ENCODE measurements at places on chromosomes 7 and 10.

DNA sequence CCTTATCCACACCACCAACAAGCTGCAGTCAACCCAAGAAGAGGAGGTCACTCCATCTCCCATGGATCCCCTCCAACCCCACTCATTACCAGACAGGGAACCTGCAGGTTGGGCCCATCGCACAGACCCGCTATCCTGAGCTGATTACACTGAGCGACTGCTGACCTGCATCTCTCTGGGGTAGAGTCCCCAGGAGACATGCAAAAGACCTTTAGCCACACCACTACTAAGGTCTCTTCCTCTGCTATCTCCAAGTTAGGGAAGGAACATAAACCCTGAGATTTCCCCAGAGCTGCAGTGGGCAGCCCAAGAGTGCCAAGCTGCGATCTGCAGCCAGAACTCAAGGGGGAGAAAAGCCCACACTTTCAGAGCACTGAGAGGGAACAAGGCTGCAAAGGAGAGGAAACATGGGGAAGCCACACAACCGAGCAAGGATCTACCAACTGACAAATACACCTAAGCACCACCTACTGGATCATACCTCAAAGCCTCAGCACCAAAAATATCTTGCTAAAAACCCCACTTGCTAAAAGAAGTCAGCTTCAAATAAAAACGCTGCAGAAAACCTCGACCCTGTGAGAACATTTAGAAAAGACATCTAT is 298.2 kb downstream of the SORCS1 start:
- no peak for DNase-seq

DNA sequence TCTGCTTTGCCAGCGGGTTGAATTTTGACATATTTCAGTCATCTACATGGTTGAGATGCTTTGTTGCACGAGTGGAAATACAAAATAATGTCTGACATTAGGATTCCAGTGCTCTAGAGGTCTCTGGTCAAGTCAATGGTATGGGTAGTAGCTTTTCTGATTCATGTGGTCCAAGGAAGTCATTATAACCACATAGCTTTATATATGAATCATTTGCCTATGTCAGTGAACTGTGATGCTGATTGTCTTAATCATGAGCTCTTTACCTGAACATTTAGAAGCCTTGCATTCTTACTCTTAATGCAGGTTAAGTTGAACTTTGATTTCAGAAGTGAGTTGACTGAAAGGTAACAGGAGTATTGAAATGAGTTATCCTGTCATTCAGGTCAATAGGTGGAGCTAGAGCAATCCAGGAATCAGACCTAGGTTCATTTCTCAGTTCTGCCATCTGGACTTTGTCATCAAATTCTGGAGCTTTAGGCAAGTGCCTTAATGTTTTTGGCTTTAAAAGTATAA is 3.3 kb downstream of the MAPK8 start:
- DNase-seq: no peak

DNA sequence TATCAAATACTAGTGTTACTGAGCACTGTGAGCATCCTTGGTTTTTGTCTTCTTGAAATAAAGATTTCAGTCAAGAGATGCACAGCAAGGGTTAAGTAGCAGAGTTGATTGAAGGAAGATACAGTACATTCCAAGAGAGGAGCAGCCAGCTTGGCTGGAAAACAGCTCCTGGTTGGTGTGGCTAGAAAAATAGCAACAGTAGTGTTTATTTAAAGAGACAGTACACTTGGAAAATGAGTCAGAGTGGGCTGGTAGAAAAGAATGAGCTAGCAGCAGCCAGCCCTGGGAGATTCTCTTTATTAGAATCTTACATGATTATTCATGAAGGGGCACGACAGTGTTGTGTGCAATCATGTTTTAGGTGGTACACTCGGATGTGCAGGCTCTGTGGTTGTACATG is 1016.4 kb upstream of the SORCS1 start:
- no peak for DNase-seq

- DNase-seq: no peak
Measured at GRCh38 chr7:12327922-12328321, 75.7 kb downstream of the VWDE start.

- no peak for DNase-seq
Measured at GRCh38 chr7:45564485-45564884, 9.7 kb upstream of the ADCY1 start.

DNA sequence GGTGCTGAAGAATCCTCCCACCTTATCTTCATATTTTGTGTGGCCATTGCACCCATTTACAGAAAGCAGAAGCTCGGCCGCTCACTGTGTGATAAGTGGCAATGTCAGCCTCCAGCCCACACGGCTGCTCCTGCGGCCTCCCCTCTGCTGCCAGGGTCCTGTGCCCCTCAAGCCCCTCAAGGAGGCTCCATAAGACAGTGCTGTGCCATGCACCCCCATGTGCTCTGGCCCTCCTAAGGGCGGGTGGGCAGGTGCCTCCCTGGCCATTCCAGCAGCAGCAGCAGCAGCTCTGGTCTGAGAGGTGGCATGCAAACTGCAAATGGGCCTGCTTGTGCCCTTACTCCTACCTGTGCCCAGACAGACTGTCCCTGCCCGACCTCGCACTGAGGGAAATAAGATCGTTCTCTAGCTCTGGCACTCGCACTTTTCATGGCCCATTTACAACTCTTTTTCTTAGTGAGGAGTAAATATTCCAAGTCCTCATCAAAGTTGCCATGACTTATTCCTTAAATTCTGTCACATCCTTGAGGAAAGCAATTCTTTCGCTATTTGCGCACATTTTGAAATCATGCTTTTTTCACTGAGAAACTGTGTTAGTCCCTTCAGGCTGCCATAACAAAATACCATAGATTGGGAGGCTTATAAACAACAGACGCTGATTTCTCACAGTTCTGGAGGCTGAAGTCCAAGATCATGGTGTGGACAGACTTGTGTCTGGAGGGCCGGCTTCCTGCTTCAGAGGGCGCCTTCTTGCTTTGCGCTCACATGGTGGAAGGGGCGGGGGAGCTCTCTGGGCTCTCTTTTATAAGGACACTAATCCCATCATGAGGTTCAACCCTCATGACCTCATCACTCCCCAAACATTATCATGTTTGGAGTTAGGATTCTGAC is 187.8 kb downstream of the COBL start:
- no peak for DNase-seq

GRCh38 chr7:88670536-88670935 is 89.0 kb upstream of the ZNF804B start:
- no peak for DNase-seq

DNA sequence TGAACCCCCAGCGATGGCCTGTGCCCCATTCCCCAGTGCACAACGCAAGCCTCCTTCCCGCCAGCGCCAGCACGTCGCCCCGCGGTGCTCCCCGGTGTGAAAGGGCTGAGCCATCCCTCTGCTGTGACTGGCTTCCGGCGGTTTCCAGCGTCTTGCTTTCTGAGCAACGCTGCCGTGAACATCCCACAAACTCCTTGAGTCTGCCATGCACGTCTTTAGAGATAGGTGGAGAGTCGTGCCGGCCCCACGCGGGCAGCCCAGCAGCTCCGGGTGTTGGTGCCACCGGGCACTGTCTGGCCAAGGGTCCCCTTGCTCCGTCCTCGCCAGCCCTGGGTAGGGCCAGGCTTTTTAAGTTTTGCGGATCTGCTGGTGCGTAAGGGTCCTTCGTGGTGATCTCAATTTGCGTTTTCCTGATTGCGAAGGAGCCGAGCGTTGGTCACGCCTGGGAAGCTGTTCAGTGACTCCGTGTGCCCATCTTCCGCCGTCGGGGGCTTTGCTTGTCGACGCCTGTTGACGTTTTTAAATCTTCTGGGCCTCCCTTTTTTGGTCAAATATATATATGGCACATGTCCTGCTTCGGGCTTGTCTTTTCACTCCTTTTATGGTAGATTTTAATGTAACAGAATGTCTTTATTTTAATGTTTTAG is 70.6 kb downstream of the FOXL3 start:
- no peak for DNase-seq

GRCh38 chr7:48458701-48459524 is 287.7 kb downstream of the ABCA13 start:
- no peak for DNase-seq

GRCh38 chr10:37269554-37270256 is 144.3 kb downstream of the ANKRD30A start:
- DNase-seq: no peak

- DNase-seq: no peak
Measured at GRCh38 chr7:51313738-51314425, 2.7 kb downstream of the COBL start.

GRCh38 chr10:118481871-118482270 is 113.6 kb downstream of the PRLHR start:
- DNase-seq: no peak

- DNase-seq: no peak
Measured at GRCh38 chr7:134891696-134892678, 94.3 kb upstream of the AGBL3 start.

DNA sequence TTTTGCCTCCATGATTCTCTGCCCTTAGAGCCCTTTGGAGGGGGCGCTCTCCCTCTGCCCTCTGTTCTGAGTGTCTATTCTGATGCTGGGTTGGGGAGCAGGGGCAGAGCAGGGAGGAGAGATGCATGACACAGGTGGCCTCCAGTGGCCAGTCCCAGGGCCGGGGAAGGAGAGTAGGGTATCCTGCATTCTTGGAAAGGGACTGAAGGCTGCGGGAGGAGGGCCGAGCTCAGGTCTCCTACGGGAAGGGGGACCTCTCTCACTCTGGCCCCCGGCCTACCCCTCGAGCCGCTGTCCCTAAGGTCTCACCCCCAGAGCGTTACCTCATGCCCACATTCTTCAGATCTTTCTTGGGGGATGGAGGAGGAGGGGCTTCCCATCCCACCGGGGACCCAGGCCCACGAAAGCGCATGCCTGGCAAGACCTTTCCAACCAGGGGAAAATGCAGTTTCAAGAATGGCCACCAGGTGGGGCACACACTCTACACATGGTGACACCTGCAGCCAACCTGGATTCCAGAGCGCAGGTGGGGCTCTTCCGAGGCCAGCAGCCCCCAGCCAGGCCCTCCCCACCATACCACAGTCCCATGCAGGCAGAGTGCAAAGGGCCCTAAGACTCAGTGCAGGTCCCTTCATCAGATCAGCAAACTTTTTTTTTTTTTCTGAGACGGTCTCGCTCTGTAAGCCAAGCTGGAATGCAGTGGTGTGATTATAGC is 86.4 kb downstream of the MYL10 start:
- DNase-seq: no peak

GRCh38 chr10:119555178-119555784 is 12.8 kb upstream of the RGS10 start:
- DNase-seq: no peak

DNA sequence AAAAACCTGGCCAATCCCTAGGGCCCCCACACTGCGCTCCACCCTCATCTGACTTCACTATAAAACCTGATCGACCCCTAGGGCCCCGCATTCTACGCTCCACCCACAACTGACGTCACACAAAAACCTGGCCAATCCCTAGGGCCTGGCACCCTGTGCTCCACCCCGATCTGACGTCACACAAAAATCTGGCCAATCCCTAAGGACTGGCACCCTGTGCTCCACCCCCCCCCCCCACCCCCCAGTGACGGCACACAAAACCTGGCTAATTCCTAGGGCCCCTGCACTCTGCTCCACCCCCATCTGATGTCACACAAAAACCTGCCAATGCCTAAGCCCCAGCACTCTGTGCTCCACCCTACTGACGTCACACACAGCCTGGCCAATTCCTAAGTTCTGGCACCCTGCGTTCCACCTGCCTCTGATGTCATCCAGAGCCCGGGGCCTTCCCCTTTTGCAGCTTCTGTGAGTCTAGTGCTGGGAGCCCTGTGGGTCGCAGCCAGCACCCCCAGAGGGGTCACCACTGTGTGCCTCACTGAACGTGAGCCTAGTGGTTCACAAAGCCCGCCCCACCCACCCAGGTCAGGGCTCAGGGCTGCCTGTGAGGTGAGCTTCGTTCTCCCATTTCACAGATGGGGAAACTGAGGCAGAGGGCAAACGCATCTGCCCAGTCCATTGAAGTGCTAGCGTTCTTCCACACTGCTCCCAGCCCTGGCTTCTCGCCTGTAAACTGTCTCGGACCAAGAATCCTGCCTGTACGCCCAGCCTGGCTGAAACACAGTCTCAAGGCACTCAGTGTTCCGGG is 40.6 kb downstream of the MICALL2 start:
- DNase-seq: no peak

DNA sequence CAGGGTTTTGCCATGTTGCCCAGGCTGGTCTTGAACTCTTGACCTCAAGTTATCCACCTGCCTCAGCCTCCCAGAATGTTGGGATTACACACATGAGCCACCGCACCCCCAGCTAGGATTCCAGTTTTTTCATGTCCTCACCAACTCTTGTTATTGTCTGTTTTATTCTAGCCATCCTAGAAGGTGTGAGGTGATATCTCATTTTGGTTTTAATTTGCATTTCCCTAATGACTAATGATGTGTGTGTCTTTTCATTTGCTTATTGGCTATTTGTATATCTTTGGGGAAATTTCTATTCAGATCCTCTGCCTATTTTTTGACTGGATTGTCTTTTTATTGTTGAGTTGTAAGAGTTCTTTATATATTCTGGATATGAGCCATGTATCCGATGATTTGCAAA is 59.2 kb upstream of the ZMIZ2 start:
- no peak for DNase-seq

DNA sequence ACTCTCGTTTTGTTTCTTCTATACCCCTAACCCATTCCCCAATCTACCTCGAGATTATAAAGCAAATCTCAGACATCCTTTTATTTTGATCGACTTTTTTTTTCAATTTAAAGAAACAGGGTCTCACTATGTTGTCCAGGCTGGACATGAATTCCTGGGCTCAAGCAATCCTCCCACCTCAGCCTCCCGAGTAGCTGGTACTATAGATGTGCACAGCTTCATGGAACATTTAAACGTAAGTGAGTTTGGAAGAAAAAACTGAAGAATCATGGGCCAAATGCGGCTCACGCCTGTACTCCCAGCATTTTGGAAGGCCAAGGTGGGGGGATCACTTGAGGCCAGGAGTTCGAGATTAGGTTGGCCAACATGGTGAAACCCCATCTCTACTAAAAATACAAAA is 96.0 kb downstream of the UPF2 start:
- DNase-seq: no peak

- DNase-seq: no peak
Measured at GRCh38 chr10:67144530-67144929, 218.7 kb downstream of the LRRTM3 start.

GRCh38 chr7:157612664-157613561 is 276.1 kb downstream of the DNAJB6 start:
- no peak for DNase-seq

DNA sequence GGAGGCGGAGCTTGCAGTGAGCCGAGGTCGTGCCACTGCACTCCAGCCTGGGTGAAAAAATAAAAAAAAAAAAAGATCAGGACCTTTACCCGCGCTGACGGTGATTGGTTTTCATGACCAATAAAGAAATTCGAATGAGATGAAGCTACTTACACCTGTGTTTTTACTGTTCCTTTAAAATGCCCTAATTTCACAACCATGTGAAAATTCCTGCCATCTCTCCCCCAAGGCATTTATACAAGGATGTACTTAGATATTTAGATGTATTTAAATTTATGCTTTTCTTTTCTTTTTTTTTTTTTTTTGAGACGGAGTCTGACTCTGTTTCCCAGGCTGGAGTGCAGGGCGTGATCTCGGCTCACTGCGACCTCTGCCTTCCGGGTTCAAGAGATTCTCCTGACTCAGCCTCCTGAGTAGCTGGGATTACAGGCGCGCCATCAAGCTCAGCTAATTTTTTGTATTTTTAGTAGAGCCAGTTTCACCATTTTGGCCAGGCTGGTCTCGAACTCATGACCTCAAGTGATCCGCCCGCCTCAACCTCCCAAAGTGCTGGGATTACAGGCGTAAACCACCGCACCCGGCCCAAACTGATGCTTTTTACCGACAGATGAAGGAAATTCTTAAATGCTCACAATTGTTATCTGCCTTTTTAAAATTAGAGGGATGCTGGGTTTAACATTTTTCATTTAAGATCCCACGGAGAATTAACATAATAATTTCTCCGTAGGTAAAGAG is 3.1 kb upstream of the PHYH start:
- DNase-seq: no peak

Measured in thoracic aorta (tissue), 2 donors.